ENCODE measurements at places on chromosomes 1 and 21.

GRCh38 chr1:204362984-204363334, 3.2 kb upstream of the PLEKHA6 start:
- no peak for DNase-seq

DNA sequence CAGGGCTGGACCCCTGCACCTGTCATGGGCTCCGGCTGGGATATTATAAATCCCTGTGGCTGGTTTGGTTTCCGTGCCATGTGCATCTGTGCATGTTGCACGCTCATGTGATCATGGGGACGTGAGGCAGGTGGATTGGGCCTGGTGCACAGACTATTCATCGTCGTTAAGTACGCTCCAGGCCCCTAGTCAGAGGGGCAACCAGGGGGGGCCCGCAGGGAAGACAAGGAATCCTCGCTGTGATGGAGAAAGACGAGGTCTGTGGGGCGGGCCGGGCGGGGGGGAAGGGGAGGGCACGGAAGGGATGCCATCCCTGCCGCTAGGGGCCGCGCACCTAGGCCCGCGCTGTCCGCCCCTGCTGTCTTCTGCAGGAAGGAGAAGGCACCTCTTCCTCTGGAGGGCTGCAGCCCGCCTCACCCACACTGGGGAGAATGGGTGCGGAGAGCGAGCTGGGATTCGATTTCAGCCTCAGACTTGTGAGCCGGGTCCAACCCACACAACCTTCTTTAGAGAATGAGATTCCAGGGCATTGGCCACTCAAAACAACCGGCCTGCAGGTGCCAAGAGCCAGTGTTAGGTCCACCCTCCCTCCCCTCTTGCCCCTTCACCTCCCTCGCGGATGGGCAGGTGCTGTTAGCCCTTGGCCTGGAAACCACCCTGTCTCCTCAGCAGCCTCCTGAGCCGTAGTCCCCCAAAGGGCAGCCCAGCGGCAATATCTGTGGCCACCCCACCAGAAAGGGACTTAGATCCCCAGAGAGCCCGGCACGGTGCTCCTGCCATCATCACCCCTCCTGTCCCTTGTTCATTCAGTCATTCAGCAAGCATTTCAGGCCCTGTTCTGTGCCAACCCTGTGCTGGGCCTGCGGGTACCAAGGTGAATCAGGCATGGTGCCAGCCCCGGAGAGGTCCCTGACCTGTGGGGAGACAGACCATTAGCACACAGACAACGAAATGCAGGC, 950 bp upstream of the LRP8 start:
- DNase-seq: no peak

DNA sequence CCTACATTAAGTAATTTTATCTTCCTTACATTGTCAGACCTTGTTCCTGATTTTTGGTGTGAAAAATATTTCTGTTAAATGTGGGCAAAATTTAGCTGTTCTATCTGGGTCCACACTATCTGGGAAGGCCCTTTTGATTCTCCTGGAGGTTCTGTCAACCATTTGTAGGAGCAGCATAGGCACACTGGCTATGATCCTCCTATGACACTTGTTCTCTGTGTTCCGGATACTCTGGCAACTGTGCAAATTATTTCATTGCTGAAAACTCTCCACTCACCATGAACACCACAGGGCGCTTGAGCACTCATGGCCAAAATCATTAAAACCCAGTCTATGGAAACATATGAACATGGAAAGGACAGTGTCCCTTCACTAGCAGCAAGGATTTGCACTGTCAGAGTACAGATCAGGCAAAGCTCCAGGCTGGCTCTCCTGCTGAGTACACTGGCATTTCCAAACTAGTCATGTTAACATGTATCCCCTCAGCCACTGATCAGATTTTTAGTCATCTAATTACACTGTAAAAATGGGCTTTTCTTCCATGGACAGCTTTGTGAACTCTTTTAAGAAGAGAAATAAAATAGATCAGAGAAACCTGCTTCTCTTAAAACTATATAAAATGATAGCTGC, 43.9 kb upstream of the SGIP1 start:
- no peak for DNase-seq

- DNase-seq: no peak
These were observed 86.6 kb downstream of the TM2D1 start for GRCh38 chr1:61638296-61638695.

DNA sequence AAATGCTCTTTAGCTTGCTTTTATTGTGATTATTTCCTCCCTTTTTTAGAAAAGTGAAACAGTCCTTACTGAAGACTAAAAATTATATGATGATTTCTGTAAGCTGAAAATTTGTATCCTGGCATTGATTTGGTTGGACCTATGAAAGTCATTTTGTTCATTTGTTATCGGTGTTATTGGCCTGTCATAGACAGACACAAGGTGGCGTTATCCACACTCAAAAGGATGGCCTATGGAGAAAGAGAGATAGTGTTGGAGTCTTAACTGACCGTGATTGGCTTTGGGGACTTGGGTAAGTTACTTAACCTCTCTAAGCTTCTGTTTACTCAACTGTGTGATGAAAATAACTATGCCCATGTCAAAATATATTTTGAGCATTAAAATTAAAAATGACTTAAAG, 203.6 kb upstream of the CHODL start:
- DNase-seq: no peak

DNA sequence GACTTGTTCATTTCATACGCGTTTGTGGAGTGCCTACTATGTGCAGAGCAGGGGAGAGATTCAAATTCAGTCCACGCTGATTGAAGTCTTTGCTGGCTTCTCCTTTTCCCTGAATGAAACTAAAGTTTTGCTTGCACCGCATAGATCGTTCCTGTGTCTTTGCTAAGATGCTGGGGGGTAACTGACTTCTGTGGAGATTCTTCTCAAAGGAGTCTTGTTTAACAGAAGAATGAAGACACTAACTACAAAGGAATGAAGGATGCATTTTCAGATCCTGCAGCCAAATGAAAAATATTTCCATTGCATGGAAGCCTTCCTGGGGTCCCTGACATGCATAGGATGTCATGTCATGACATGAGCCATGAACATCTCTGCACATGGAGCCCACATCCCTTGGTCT, 26.9 kb upstream of the H6PD start:
- no peak for DNase-seq

GRCh38 chr1:223230161-223230881, 87.3 kb upstream of the TLR5 start:
- DNase-seq: no peak

DNA sequence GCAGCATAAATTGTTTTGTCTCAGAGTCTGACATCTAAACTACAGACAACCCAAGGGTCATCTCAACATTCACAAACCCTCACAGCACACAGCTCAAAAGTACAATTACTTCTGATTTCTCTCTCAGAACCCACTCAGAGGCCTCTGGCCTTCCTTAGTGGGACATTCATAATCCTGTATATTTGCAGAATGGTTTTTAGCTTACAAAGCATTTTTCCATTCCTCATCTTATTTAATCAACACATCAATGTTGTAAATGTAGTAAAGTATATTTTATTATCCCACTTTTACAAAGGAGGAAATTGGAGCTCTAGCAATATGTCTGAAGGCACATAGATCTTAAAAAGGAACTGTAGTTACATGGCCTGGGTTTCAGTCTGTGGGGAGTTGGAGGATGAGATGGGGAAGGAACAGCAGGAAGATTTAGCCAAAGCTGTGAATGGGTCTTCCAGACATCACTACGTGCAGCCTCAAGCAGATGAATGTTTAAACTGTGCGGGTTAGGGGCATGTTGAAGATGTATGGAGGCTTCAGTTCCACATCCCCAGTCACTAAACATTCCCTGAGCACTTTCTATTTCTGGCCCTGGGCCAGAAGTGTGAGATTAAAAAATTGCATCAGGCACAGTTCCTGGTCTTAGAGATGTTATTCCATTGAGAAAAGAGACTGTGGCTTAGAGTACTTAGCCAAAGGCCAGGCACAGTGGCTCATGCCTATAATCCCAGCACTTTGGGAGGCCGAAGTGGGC, 13.3 kb downstream of the AKNAD1 start:
- DNase-seq: no peak

DNA sequence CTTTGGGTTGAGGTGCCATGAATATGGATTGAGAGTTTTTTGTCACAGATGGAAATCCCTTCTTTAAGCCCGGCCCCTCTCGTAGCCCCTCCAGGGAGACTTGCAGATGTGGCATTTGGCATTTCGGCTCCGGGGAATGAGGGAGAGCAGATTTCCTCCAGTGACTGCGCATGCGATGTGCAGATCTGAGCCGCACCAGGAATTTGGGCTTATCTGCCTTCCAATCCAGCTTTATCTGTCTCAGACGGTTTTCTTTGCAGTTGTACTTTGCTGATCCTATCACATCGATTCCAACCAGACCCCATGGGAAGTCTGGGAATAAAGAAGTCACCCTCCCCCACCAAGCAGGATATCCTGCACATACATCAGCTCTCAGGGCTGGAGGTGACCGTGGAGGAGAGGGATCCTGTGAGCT, 11.7 kb downstream of the KIF26B start:
- DNase-seq: no peak

DNA sequence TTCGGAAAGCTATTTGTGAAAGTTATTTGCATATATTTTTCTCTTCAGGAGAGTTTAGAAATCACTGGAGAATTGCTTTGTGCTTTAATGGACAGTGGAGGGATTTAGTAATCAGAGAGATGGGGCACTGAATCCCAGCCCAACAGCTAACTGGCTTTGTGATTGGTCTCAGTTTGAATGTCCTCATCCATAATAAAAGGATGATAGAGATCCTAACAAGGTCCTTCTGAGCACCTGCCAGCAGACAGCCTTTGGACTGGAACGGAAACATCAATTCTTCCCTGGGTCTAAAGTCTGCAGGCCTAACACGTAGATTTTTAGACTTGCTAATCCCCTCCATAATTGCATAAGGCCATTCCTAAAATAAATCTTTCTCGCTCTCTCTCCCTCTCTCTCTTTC, 112.0 kb upstream of the ADAMTS5 start:
- no peak for DNase-seq

DNA sequence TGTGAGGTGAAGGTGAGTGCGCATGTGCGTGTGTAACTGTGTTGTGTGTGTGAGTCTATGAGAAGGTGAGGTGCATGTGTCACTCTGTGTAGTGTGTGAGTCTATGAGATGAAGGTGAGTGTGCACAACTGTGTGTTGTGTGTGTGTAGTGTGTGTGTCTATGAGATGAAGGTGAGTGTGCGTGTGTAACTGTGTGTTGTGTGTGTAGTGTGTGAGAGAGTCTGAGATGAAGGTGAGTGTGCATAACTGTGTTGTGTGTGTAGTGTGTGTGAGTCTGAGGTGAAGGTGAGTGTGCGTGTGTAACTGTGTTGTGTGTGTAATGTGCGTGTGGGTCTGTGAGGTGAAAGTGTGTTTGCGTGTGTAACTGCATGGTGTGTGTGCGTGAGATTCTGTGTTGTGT, 154.0 kb downstream of the FOXD2 start:
- DNase-seq: no peak

GRCh38 chr1:95438218-95438948, 204.4 kb downstream of the RWDD3 start:
- DNase-seq: no peak

DNA sequence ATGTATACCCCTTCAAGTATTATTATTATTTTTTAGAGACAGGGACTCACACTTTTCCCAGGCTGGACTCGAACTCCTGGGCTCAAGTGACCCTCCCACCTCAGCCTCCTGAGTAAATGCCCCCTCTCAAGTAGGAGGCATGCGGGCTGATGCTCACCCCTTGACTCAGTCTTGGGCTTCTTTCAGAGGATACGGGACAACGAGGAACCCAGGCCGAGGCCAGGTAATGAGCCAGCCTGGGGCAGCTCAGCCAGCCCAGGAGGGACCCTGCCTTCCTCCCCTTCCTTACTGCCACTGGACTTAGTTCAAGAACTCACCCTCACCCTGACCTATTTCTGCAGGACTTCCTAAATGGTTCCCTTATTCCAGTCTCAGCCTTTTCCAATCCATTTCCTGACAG, 198.0 kb upstream of the MAP1LC3C start:
- DNase-seq: no peak

- DNase-seq: no peak
These were observed 297.2 kb upstream of the PBX1 start for GRCh38 chr1:164261691-164262240.

DNA sequence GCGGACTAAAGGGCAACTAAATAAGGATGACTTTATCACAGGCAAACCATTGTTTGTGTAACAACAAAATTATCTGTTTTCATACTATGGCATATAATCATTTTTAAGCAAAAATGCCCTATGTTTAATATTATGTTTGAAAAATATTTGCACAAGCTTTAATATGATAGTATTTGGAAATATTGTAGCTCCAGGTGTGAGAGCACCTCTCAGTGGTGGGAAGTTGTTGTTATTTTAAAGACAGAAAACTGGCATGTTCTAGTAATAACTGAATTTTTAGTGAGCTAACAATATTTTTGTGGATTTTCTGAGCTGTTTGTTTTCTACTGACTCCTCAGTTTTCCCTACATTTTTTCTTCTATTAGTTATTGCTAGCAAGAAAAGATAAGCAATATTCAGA, 578.8 kb downstream of the KCNT2 start:
- no peak for DNase-seq

DNA sequence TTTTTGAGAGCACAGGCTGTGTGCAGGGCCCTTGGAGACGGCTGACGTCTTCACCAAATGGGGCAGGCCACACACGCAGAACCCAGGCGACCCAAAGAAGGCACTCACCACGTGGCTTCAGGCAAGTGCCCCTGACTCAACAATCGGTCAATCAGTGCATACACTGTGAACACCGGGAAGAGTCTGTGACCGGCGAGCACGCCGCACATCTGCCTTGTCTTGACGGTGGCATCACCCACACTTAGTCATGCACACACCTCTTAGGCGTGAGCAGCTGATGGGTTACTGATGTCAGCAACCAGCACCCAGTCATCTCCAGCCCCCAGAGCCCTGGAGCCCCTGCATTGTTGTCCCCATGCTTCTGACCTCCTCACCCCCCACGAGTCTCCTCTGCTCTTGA, 4.9 kb upstream of the LRRC3 start:
- no peak for DNase-seq

DNA sequence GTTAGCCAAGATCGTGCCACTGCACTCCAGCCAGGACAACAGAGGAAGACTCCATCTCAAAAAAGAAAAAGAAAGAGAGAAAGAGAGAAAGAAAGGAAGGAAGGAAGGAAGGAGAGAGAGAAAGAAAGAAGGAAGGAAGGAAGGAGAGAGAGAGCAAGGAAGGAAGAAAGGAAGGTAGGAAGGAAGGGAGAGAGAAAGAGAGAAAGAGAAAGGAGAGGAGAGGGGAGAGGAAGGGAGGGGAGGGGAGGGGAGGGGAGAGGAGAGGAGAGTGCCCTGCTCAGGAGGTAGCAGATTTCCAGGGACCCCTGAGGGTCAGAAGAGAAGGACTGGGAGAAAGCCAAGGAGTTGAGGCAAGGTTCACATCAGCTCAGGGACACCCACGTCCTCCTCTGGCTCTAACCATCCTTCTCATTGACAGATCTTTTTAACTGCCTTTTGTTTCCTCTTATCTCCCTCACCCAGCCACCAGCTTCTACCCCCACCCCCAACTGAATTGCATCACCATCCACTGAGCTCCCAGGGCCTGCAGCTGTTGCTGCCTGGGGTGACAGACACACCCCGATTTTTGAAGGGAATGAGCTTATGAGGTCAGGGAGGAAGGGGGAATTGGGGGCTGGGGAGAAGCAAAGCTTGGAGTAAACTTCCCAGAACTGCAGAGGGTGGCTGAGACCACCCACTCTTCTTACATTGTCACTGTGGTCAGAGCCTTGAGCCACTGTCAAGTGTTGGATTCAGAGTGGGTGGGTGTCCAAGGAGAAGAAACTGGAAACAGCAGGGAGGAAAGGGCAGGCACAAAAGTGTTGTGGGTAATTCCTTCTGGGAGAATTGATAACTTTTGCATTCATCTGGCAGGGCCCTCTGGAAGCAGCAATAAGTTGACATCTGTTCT, 91.6 kb downstream of the GLUL start:
- DNase-seq: no peak

All from activated CD4-positive, alpha-beta T cell treated with anti-CD3 and anti-CD28 coated beads for 24 hours (primary cell).